ENCODE measurements at places on chromosomes 1 and 21. TPM values are rescaled to one million over a fixed set of nuclear protein-coding genes. Genes with fewer than 3 reads are reported as not detected.

GRCh38 chr1:5880630-5881405 lies 111.4 kb downstream of the NPHP4 start:
- DNase-seq = no peak

The LCE2A gene
- not detected for total RNA-seq

GRCh38 chr1:151504759-151505158 lies 6.4 kb upstream of the CGN start:
- no peak for DNase-seq

GRCh38 chr1:214418391-214418790 lies 133.0 kb downstream of the PTPN14 start:
- DNase-seq = no peak

DNA sequence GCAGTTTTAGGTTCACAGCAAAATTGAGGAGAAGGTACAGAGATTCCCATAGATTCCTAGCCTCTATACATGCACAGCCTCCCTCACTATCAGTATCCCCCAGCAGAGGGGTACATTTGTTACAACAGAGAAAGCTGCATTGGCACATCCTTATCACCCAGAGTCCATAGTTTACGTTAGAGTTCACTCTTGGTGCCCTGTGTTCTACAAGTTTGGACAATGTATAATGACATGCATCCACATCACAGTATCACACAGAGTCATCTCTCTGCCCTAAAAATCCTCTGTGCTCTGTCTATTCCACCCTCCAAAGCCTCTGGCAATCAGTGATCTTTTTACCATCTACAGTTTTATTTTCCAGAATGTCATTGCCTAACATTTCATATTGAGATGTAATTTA lies 22.3 kb upstream of the RGS16 start:
- no peak for DNase-seq

DNA sequence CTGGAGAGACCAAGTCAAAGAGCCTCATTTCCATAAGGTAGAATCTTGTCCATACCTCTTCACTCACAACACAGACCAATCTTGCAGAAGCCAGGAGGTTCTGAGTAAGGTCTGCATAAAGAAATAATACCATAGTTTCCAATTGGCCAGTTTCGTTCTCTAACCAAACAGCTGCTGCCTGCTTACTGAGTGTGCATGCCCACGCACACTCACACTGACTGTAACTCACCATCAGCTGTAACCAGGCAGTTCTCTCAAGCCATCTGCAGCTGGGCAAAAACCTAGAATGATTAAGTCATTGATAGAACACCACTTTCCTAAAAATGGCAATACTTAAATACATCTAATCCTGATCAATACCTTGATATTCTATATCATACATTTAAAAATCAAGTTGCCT lies 106.6 kb upstream of the VAV3 start:
- DNase-seq = no peak

The CLEC20A gene
- total RNA-seq = not detected

GRCh38 chr1:223029985-223030769 lies 112.9 kb downstream of the TLR5 start:
- DNase-seq = peak; percentile 26

- DNase-seq = no peak
These were observed 85.3 kb downstream of the SCCPDH start for GRCh38 chr1:246809473-246809872.

The KCNK1 gene
- 57.6 TPM for total RNA-seq

The FAM20B gene
- total RNA-seq = 68.1 TPM

DNA sequence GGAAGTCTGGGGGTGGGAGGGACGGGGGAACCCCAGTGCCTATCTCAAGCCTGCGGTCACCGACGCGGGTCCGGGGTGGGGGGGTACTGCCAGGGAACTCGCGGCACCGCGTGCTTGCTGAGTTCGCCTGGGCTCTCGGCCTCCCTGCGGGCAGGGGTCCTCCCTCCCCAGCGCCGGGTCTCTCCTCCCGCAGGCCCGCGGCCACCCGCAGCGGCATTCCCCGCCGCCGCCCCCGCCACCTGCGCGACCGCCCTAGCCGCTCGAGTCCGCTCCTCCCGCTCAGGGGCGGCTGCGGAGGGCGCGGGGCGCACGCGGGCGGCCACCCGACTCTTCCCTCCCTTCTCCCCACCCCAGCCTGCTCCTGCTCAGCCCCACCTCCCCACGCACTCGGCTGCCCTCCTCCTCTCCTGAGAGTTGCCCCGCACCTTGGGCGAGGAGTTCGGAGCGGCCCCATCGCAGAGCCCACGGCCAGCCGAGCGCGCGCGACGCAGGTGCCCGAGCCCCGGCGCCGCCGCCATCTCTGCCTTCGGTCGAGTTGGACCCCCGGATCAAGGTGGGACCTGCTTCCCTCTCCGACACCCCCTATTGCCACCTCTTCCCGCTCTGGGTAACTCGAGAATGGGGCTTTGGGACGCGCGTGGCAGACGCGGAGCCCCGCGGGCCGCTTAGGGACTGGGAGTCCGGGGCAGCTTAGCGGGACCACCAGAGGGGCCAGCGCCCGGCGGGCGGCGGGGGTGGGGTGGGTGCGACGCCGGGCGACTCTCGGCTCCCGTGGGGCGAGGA lies 105.0 kb downstream of the LEPR start:
- DNase-seq = no peak

DNA sequence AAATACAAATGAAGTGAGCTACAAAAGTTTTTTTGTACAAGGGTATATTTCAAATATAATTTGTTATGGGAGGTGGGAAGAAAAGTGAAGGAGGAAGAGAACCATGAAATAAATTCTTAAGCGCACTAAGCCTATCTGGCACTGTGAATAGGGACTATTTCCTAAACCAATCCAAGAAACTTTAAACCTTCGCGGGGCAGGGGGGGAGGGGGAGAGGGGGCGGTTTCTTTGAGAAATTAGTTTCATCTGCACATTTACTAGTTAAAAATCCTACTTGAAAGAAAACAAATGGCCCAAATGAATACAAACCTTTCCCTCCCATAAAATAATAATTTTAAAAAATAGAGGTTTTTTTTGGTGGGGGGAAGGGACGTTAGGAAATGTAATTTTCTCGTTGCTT lies 364 bp downstream of the GOLPH3L start:
- no peak for DNase-seq

DNA sequence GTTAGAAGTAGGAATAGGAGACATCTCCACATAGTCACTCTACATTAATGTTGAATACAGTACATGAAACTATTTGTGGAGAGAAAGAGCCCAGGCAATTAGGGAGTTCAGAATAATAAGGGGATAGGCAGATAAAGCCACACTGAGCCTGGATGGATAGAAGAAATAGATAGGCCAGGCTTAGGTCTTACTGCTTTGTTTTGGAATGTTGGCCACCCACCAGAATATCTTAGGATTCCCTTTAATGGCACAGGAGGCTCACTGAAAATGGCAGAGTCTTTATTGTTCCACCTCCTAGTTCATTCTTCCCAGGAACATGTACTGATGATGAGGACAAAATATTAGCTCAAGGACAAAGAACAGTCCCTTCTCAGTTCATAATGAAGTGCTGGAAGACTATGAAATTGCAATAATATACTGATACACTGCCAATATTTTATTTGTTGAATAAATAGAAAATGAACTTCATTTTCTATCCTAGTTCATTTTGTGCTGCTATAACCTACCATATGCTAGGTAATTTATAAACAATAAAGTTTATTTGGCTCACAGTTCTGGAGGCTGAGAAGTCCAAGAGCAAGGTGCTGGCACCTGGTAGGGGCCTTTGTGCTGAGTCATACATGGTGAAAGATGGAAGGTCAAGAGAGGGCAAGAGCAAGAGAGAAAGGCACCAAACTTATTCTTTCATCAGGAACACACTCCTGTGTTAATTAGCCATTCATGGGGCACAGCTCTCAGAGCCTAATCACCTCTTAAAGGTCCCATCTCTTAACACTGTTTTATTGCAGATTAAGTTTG lies 87.3 kb downstream of the TBX15 start:
- DNase-seq = no peak

DNA sequence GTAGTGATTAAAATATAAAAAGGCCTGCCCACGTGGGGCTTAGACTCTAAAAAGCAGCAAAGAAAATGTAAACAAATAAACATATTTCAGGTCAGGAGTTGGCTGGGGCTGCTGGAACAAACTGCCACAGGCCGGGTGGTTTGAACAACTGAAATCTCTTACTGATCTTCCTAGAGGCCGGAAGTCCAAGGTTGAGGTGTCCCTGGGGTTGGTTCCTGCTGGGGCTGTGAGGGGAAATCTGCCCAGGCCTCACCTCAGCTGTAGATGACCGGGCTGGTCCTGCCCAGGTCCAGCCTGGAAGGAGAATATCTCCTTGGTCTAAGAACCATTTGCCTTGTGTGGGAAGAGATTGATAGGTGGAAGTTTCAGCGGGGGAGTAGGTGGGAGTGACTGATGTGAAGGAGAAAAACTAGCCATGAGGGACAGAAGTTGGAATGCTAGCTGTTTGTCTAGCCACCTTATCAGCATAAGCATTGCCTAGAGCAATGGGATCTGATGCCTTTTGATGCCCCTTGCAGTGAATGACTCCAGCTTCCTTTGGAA lies 221.1 kb downstream of the DYRK1A start:
- DNase-seq = no peak

- DNase-seq = peak; percentile 39
These were observed 506 bp downstream of the JUN start for GRCh38 chr1:58783090-58783992.

The NID1 gene
- total RNA-seq = not detected

The S100A13 gene
- total RNA-seq = 144 TPM

The ZFP69 gene
- total RNA-seq = 4.8 TPM

- no peak for DNase-seq
These were observed 1.8 kb downstream of the THEM4 start for GRCh38 chr1:151907363-151908139.

GRCh38 chr21:25421321-25422028 lies 185.8 kb downstream of the MRPL39 start:
- no peak for DNase-seq

The ZFP69B gene
- 3.7 TPM for total RNA-seq

DNA sequence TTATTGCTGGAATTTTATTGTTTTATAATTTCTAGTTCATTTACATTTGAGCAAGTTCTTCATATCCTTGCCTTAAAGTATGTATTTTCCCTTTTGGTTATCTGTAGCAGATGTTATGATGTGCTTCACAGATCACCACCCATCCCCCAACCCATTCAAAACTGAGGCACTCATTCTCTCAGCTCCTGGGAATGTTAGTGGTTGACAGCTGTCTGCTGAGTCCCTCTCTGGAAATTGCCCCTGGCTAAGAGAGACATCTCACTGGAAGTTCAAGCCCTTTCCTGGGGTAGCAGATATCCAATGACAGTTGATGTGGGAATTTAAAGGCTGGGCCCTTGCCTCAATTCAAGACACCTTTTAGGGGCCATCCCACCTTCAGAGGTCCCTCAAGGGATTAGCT lies 4.3 kb upstream of the DPYD start:
- DNase-seq = no peak

- DNase-seq = peak; percentile 46
These were observed 812 bp upstream of the ARF1 start for GRCh38 chr1:228081578-228082213.

The AMY2A gene
- not detected for total RNA-seq

The CHAF1B gene
- total RNA-seq = 14.1 TPM

GRCh38 chr1:212267460-212267859 lies 17.8 kb upstream of the PPP2R5A start:
- no peak for DNase-seq

DNA sequence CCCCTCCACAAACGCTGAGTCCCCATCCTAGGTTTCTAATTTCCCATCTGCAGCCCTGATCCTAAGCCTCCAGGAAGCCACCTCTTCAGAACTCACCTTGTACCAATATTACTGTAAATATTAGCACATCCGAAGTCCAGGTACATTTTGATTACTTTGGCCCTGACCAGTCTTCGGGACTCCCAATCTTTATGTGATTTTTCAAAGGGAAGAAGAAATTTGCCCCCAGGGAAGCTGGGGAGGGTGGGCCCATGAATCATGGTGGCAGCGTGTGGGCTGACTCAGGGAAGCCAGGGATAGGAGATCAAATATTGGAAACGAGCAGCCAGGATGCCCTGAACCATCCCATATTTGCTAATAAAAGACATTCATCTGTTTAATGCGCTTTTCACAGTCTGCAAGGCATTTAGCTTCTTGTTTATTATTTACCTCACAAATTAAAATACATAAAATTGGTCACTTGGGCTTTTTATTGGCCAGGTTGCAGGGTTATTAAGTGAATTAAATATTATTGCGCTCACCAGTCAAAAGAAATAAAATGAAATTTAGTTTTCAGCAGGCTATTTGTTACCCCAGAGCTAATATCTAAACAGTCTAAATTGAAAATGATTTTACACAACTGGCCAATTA lies 46.6 kb downstream of the KIAA0040 start:
- no peak for DNase-seq

The L1TD1 gene
- not detected for total RNA-seq

- DNase-seq = no peak
These were observed 7.0 kb downstream of the NAV1 start for GRCh38 chr1:201545851-201546492.

- no peak for DNase-seq
These were observed 269.5 kb downstream of the GRIK3 start for GRCh38 chr1:36764798-36765197.

- DNase-seq = no peak
These were observed 38.3 kb upstream of the MYOCOS start for GRCh38 chr1:171583591-171584201.

DNA sequence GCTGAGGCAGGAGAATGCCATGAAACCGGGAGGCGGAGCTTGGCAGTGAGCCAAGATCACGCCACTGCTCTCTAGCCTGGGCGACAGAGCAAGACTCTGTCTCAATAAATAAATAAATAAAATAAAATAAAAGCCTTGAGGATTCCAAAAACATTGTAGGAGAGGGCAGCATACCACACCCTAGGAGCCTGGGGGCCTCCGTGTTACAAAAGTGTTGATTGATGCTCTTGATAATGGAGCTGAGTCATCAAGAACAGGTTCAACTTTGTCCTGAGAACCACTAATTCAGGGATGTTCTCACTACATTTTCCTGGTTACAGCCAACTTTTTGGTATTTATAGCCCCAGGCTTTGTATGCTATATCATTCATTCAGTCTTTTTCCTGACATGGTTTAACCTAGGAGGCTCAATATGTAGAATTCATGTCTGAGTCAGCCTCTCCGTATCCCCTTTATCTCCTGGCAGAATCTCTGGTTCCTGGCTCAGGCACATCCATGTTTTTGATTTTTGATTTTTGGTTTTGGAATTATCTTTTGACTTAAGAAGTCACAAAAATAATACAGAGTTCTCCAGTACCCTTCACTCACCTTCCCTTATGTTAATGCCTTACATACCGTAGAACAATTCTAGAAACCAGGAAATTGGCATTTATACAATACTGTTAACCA lies 69.4 kb downstream of the LRRC8D start:
- DNase-seq = peak; percentile 88

The ALDH9A1 gene
- total RNA-seq = 42.5 TPM

DNA sequence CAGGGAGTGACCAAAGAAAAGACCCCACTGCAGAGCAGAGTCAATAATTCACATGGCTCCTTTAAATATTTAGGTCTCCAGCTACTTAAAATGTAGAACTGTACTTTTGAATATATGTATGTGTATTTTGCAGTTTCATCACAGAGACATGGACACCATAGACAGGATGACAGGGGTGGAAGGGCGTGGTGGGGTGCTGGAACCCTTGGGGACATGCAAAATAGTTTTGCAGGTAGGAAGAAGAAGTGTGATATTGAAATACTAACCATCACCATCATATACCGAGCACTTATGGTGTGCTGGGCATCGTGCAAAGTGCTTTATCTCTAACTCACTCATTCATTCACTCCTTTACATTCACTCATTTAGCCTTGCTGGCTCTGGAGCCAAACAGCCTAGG lies 72.5 kb upstream of the IGSF21 start:
- no peak for DNase-seq

- no peak for DNase-seq
These were observed 42.3 kb upstream of the NFASC start for GRCh38 chr1:204828352-204828850.
